Esophagus muscularis mucosa (tissue), 4 donors: ENCODE measurements at places on chromosomes 12 and 14. TPM values are rescaled to one million over a fixed set of nuclear protein-coding genes. Genes with fewer than 3 reads are reported as not detected.

RERG gene
- total RNA-seq: 15.4 TPM

PAX9 gene
- 0.50 TPM for total RNA-seq

GLIPR1 gene
- total RNA-seq: 18.3 TPM

C12orf75 gene
- total RNA-seq: 2.9 TPM

GPR84 gene
- 0.66 TPM for total RNA-seq

SLC5A8 gene
- not detected for total RNA-seq

TMEM132C gene
- 3.6 TPM for total RNA-seq

GEMIN2 gene
- 19.1 TPM for total RNA-seq

ISM2 gene
- total RNA-seq: not detected

GNB3 gene
- total RNA-seq: 1.7 TPM

TBX5 gene
- 30.7 TPM for total RNA-seq

KLRC3 gene
- total RNA-seq: not detected

TOMM20L gene
- total RNA-seq: not detected

FOXM1 gene
- total RNA-seq: 0.17 TPM

ABCD2 gene
- total RNA-seq: 0.39 TPM

KRT77 gene
- not detected for total RNA-seq

CLEC4D gene
- not detected for total RNA-seq

RFLNA gene
- 2.2 TPM for total RNA-seq

WNT1 gene
- not detected for total RNA-seq

GLT1D1 gene
- total RNA-seq: 1.5 TPM

APOF gene
- total RNA-seq: not detected

DPY19L2 gene
- 5.0 TPM for total RNA-seq

MYRFL gene
- not detected for total RNA-seq

RNASE4 gene
- 61.9 TPM for total RNA-seq

PIWIL1 gene
- not detected for total RNA-seq

SDS gene
- 13.6 TPM for total RNA-seq

PLEKHG7 gene
- not detected for total RNA-seq

SMCO2 gene
- total RNA-seq: not detected

GLI1 gene
- 0.84 TPM for total RNA-seq

DERA gene
- 35.3 TPM for total RNA-seq

LHX5 gene
- total RNA-seq: not detected

FIGNL2 gene
- 0.33 TPM for total RNA-seq
